ENCODE measurements at places on chromosomes 2 and 18.

GRCh38 chr2:118593257-118593656, 254.2 kb downstream of the EN1 start:
- no peak for DNase-seq

GRCh38 chr2:32952761-32953476, 6.2 kb downstream of the LTBP1 start:
- DNase-seq: no peak

GRCh38 chr2:206876216-206876860, 63.0 kb upstream of the CPO start:
- DNase-seq: no peak

DNA sequence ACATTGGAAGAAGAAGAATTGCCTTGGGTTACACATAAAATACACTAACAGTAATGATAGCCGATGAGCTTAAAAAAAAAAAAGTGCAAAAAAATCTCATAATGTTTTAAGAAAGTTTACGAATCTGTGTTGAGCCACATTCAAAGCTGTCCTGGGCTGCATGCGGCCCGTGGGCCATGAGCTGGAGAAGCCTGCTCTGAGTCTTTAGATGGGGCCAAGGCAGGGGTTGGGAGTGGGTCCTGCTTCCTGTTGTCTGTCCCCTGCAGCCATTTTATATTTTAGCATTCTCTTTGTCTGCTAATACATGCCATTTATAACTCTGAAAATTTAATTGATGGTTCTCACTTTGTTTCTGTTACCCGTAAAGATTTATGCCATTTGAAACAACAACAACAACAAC, 93.2 kb downstream of the EPC2 start:
- no peak for DNase-seq

- DNase-seq: no peak
Observed at GRCh38 chr2:158837645-158838044, 42.5 kb downstream of the DAPL1 start.

DNA sequence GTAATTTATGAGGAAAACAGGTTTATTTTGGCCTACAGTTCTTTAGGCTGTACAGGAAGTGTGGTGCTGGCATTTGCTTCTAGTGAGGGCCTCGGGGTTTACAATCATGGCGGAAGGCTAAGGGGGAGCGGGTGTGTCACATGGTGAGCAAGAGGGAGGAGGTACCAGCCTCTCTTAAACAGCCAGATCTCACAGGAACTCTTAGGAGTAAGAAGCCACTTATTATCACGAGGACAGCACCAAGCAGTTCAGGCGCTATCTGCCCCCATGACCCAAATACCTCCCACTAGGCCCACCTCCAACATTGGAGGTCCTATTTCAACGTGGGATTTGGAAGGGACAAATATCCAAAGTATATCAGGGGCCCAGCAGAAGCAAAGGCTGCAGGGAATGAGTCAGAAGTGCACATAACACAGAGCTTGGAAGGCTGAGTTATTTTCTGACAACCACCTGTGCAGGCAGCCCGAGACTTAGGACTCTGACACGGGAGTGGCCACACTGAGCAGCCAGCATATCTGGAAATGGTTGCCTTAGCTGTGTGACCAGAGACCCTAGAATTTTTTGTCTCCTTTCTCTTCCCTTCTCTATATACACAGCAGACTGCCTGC, 170.9 kb downstream of the PRPF40A start:
- DNase-seq: no peak

DNA sequence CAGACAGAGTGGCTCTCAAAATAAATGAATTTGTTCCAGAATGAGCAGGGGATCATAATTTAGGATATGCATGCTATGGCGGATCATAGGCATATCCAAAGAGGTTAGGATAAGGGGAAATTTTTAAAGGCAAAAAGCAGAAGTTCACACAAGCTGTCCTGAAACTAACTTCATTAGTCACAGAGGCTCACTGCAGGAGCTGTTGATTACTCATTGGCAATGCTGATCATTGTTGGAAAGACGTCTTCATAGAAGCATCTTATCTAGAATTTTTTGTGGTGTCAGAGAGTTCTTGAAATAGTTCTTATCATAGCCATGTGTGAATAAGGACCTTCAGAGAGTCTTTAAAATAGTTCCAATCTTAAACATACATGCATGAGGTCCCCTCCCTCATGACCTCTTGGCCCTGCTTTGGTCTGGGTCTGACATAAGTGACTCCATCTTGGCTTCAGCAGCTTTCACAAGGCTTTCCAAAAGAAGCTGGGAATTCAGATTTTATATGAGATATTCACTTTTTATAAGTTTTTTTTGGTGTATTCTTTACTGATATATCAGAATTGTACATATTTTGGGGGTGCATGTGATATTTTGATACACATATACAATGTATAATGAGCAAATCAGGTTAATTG, 7.5 kb upstream of the CCDC195 start:
- DNase-seq: no peak

DNA sequence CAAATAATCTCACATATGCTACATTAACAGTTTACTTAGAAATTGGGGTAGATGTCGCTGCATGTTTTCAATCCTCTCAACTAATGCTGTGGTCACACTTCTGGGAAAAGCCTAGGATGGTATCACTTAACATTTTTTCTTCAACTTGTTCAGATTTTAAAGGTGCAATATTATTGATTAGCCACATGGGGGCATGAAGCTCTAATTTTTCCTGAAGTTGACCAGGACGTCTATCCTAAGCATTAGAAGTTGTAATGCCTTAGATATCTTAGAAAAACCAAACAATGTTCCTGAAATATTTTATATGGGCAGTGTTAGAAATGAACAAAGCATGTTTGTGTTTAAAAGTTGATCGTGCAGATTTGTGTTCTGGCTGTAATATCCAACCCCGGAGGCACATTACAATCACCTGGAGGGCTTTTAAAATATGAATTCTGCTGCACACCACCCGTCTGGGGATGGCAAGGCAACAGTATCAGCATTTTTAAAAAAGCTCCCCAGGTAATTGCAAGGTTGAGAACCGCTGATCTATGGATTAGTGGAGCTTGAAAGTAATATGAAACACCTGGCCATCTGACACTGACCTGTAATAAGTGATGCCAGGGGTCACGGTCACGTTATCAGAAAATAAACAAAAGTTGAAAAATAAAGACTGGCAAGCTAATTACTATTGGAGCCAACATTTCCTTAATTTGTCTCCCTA, 100.5 kb upstream of the LMAN1 start:
- no peak for DNase-seq

GRCh38 chr2:209610631-209611030, 161.0 kb upstream of the UNC80 start:
- DNase-seq: no peak

DNA sequence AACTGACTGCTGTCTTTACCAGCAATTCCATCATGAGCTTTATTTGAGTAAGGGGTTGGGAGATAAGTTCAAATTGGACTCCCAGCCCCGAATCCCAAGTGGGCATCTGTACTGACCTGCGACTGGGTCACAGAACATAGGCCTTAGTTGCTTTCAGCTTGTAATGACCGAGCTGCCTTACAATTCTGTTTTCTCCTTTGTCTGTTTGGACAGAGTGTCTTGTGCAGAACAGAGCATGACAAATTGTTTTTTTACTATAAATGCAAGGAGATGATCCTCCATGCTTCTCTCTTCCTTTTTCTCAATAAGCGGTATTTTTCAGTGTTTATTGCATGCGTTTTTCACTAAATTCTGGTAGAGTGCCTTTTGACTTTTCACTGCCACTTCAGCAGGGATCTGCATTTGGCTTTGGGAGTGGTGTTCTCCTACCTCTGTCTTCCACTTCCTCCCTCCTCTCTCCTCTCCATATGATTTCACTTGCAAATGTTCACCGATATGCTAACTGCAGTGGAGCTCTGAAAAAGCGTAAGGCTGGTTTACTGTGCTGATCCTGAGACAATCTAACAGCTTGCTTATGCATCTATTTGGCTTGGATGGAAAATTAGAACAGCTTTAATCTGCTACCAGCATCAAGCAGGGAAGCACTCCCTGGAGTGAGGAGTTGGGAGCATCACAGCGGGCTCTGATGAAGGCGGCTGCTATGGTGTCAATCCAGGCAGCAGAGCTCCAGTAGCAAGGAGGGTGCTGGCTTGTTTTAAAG, 158.8 kb upstream of the SMIM21 start:
- DNase-seq: no peak

- DNase-seq: peak; percentile 47
Observed at GRCh38 chr2:64338910-64339500, 115.0 kb upstream of the LGALSL start.

DNA sequence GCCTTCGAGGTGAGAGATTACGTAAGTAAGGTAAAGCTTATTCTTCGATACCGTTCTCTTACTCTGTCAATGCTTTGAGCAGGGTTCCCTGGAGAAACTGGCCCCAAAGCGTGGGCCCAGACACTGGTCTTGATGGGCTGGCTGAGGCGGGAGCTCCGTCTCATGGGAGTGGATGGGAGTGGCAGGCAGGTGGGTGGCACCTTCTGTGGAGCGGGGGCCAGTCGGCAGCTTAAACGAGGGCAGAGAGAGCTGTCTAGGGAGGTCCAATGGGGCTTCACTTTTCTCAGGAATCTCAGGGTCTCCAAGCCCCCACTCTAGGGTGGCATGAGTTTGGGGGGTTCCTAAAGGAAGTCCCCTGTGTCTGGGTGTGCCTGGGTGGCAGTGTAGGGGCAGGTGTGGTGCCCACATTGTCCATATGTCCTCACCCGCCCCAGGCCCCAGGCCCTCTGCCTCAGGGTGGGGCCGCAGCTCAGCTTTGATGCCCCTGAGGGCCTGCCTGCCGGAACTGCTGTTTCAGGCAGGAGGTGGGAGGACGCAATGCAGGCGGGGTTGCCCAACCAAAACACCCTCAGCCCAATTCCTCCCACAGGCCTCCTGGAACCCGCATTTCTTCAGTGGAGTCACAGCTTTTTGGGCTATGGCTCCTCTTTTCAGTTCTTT, 32.5 kb upstream of the FOSL2 start:
- DNase-seq: no peak

Data from activated CD8-positive, alpha-beta memory T cell treated with anti-CD3 and anti-CD28 coated beads for 4 hours (primary cell).